M059J (cell line): ENCODE measurements at places on chromosomes 1 and 21. TPM values are rescaled to one million over a fixed set of nuclear protein-coding genes. Genes with fewer than 3 reads are reported as not detected.

Gene CADM3
- 0.47 and 0.54 TPM in 2 replicates for total RNA-seq

Gene DENND4B
- total RNA-seq, result 8.4 and 9.0 TPM in 2 replicates

Gene OR10K1
- total RNA-seq, result not detected in 2 replicates

Gene OR2L5
- total RNA-seq, result not detected in 2 replicates

Gene PSMD4
- 285 and 291 TPM in 2 replicates for total RNA-seq

Gene RAB7B
- 0.44 and 0.69 TPM in 2 replicates for total RNA-seq

Gene HTR1D
- total RNA-seq, result 0.22 and 0.39 TPM in 2 replicates

Gene SPATA21
- total RNA-seq, result 0.02 TPM in 1 of 2 replicates, not detected in the other

Gene KRTAP10-8
- total RNA-seq, result not detected in 2 replicates

Gene POU3F1
- total RNA-seq, result not detected in 2 replicates

Gene SIM2
- 0.59 and 1.8 TPM in 2 replicates for total RNA-seq

Gene CDKN2C
- 187 and 243 TPM in 2 replicates for total RNA-seq

Gene TRIM46
- total RNA-seq, result 1.1 and 3.1 TPM in 2 replicates

Gene RAB3GAP2
- total RNA-seq, result 19.4 and 19.9 TPM in 2 replicates

Gene C1orf146
- total RNA-seq, result not detected in 2 replicates

Gene PAPPA2
- 0.05 TPM in 1 of 2 replicates, not detected in the other for total RNA-seq

Gene CFHR1
- not detected in 2 replicates for total RNA-seq

Gene TNNI3K
- total RNA-seq, result not detected in 2 replicates

Gene NPL
- 0.86 and 1.1 TPM in 2 replicates for total RNA-seq

Gene SELL
- total RNA-seq, result 0.15 TPM in 1 of 2 replicates, not detected in the other

Gene ZC3H12A
- total RNA-seq, result 4.5 and 8.6 TPM in 2 replicates

Gene RXFP4
- not detected in 2 replicates for total RNA-seq

Gene NPHP4
- total RNA-seq, result 5.4 and 7.8 TPM in 2 replicates

Gene IGSF8
- total RNA-seq, result 11.4 and 29.9 TPM in 2 replicates

Gene CNR2
- not detected in 2 replicates for total RNA-seq

Gene BMP8B
- 0.12 and 0.15 TPM in 2 replicates for total RNA-seq

Gene CYP4A11
- total RNA-seq, result not detected in 2 replicates

Gene CD5L
- 0.10 TPM in 1 of 2 replicates, not detected in the other for total RNA-seq

Gene RNF223
- total RNA-seq, result not detected in 2 replicates

Gene CFHR2
- not detected in 2 replicates for total RNA-seq

Gene ZNF697
- 2.2 and 5.2 TPM in 2 replicates for total RNA-seq

Gene CFAP74
- not detected in 2 replicates for total RNA-seq

Gene S100A12
- total RNA-seq, result not detected in 2 replicates

Gene PROX1
- 0.02 and 0.17 TPM in 2 replicates for total RNA-seq

Gene SHCBP1L
- not detected in 2 replicates for total RNA-seq

Gene KCNN3
- total RNA-seq, result 0.37 TPM in 1 of 2 replicates, not detected in the other

Gene RFX5
- total RNA-seq, result 57.6 and 67.2 TPM in 2 replicates

Gene RNU1-3
- not detected in 2 replicates for total RNA-seq

Gene ILDR2
- 6.9 and 21.5 TPM in 2 replicates for total RNA-seq

Gene PLCH2
- total RNA-seq, result not detected in 2 replicates

Gene SPRR1A
- total RNA-seq, result not detected in 2 replicates

Gene SLC1A7
- 0.25 TPM in 1 of 2 replicates, not detected in the other for total RNA-seq

Gene CHD5
- 0.07 TPM in 1 of 2 replicates, not detected in the other for total RNA-seq

Gene KCNK2
- total RNA-seq, result 7.5 and 9.9 TPM in 2 replicates

Gene PTGFR
- 36.2 and 51.0 TPM in 2 replicates for total RNA-seq

Gene FHAD1
- total RNA-seq, result 0.64 and 1.3 TPM in 2 replicates

Gene DCST1
- not detected in 2 replicates for total RNA-seq

Gene PRR9
- not detected in 2 replicates for total RNA-seq

Gene TGFB2
- 50.4 and 74.2 TPM in 2 replicates for total RNA-seq

Gene CRYAA
- not detected in 2 replicates for total RNA-seq

Gene CA14
- total RNA-seq, result not detected in 2 replicates

Gene F13B
- not detected in 2 replicates for total RNA-seq

Gene TEKT2
- total RNA-seq, result 0.25 TPM in 1 of 2 replicates, not detected in the other

Gene IGFN1
- not detected in 2 replicates for total RNA-seq

Gene FAM163A
- 0.05 TPM in 1 of 2 replicates, not detected in the other for total RNA-seq

Gene TSTD1
- 0.27 and 0.44 TPM in 2 replicates for total RNA-seq
